ENCODE measurements at places on chromosomes 2 and 18. TPM values are rescaled to one million over a fixed set of nuclear protein-coding genes. Genes with fewer than 3 reads are reported as not detected.

Gene VAMP5
- total RNA-seq, result 58.2 TPM

Gene APCDD1
- total RNA-seq, result 27.6 TPM

GRCh38 chr2:22449696-22450095, 935.3 kb upstream of the KLHL29 start:
- H3K36me3 ChIP-seq, result no peaks in the 10 kb centered on the region
- H3K27ac ChIP-seq, result no peak overlapping the region
- DNase-seq, result no peak

DNA sequence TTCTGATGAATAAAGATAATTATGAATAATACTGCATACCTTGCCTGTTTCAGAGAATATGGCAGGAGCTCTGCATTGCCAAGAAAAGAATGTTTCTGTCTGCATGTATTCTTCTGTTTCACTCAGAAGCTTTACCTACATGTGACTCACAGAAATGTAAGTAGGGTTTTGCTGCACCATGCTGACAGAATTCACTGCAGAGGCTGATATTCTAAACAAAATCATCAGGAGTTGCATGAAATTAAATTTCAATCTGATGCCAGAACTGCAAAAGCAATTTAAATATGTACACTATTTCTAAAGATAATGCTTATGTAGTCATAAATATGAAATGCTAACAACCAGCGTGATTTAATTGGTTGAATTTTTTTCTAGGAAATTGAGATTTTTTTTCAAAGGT, 332.8 kb upstream of the FSHR start:
- H3K36me3 ChIP-seq, result no peaks in the 10 kb centered on the region
- H3K27ac ChIP-seq, result no peak overlapping the region
- H3K4me3 ChIP-seq, result no peak overlapping the region
- no peak for DNase-seq
- no peaks in the 10 kb centered on the region for H3K27me3 ChIP-seq
- H3K4me1 ChIP-seq, result no peaks in the 10 kb centered on the region

GRCh38 chr2:810397-810796, 133.2 kb upstream of the TMEM18 start:
- H3K27me3 ChIP-seq, result no peaks in the 10 kb centered on the region
- H3K4me1 ChIP-seq, result no peaks in the 10 kb centered on the region
- no peak overlapping the region for H3K4me3 ChIP-seq
- no peaks in the 10 kb centered on the region for H3K36me3 ChIP-seq

Data from left lung (tissue), 14 donors.